ENCODE measurements at places on chromosomes 2 and 18.

DNA sequence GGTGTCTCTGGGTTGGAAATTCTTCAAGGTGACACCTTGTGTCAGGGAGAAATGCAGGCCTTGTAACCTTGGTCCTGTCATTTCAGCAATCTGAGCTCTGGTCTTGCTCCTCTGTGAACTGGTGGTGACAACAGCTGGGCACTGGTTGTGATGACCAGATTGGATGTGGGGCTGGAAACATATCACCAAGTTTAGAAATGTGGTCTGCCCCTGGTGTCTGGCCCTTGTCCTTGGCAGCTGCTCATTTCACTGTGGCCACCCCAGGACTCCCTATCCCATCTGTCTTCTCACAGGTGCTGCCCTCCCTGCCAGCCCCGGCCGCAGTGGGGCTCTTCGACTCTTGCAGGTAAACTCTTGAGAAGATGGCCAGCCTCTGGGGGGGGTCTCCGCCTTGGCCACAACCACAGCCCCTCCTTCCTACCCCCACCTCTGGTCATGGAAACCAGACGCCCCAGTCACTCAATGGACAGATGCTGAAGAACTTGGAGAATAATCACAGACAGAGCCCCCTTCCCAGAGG is 20.7 kb downstream of the SIX3 start:
- DNase-seq, result no peak

DNA sequence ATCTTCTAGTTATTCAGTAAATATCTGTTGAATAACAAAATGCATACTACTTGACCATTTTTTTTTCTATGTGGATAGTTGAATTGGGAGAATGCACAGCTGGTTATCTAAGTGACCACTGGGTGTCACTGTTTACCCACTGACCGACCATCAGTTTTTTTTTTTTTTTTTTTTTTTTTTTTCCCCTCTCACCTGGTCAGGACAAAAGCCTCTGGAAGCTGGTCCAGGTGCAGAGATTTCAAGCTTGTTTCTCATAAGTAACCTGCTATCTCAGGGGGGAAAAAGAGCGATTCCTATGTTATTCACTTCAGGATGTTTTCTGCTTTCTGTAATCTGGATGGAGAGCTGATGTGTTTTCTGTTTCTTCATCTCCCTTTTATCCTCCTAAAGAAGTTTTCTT is 256.0 kb downstream of the DCDC2C start:
- no peak for DNase-seq

DNA sequence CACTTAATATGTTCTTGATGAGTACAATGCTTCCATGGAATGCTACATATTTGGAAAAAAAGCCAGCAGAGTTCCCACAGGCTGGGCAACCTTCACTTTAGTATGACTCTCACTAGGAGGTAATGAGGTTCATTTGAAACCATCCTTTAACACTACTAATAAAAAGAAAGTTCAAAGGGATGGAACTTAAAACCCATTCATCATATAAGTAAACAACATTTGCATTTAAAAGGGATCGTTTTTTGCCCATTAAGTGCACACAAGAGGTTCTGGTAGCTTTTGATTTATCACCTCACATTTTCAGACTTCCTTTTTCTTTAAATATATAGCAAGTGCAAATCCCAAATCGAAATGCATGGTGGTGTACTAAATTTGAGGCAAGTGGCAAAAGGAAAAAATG is 270.8 kb upstream of the DCC start:
- DNase-seq, result no peak

DNA sequence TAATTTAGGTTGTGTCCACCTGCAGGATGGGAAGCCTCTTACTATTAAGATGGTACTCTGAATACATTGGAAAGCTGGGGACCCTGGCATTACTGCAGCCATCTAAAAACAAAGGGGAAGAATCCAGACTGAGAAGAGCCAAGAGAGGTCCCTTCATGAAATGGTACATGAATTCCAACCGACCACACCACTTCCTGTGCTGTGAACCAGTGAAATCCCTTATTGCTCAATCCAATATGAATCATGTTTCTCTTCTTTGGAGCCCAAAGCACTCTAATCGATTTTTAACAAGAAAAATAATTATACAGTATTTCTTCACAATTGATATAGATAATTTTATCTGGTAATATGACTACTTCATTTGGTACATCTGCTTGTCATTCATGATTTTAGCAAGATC is 479.7 kb upstream of the RAB6C start:
- DNase-seq, result no peak

DNA sequence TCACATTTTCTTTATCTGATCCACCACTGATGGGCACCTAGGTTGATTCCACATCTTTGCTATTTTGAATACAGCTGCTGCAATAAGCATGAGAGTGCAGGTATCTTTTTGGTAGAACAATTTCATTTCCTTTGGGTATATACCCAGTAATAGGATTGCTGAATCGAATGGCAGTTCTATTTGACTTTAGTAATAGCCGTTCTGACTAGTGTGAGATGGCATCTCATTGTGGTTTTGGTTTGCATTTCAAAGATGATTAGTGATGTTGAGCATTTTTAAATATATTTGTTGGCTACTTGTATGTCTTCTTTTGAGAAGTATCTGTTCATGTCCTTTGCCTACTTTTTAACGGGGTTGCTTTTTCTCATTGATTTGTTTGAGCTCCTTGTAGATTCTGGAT is 72.3 kb downstream of the CCDC138 start:
- DNase-seq, result no peak

- DNase-seq, result no peak
Observed at GRCh38 chr2:51263951-51264350, 232.0 kb upstream of the NRXN1 start.

DNA sequence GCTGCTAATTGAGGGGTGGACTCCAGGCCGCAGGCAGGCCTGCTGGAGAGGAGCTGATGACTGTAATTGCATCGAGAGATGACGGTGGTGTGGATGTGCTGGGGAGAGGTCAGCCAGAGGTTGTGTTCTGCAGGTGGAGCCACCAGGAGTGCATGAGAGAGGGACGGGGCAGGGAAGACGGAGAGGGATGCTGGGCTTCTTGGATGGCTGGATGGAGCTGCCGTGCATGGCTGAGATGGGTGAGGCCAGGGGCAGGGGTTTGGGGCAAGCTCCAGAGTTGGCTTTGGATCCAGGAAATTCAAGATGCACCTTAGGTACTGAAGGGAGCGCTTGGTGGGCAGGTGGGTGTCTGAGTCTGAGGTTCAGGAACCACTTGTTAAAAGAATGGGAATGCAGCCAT is 77.2 kb downstream of the SH3BP4 start:
- no peak for DNase-seq

GRCh38 chr18:2223849-2224248 is 347.5 kb downstream of the METTL4 start:
- no peak for DNase-seq

DNA sequence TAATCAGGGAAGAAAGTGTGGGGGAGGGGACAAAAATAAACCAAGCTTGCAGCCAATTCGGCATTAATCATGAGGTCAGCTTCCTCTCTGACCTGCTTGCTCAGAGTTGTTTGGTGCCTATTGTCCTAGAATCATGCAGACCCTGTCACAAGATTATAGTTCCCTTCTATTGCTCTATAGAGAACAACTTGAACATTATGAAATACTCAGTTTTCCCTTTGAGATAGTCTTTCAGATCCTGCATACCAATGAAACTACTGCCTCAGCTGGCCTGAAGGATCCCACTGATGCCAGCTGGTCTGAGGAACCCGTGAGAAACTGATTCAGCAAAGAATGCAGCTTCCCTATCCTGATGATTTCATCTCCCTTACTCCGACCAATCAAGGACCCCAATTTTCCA is 955 bp upstream of the BBS5 start:
- DNase-seq, result no peak

DNA sequence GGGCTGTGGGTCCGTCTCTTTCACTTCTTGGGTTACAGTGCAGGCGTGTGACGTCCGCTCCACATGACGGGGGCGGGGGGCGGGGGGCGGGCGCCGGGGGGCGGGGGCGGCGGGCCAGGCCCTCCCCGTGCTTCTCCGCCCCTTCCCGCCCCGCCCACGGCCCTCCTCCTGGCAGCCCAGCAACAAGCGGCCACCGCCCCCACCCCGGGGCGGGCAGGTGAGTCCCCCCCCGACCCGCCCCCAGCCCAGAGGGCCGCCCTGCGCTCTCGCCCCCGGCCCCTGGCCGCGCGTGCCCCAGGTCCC is 3.6 kb downstream of the ZNF516 start:
- peak; percentile 90 for DNase-seq

GRCh38 chr2:96138179-96139145 is at the start of gene ASTL:
Gene ASTL, minus strand, starts transcription at chr2:96138502. Its CDS starts 66 bp downstream, at chr2:96138436.
- DNase-seq, result no peak

DNA sequence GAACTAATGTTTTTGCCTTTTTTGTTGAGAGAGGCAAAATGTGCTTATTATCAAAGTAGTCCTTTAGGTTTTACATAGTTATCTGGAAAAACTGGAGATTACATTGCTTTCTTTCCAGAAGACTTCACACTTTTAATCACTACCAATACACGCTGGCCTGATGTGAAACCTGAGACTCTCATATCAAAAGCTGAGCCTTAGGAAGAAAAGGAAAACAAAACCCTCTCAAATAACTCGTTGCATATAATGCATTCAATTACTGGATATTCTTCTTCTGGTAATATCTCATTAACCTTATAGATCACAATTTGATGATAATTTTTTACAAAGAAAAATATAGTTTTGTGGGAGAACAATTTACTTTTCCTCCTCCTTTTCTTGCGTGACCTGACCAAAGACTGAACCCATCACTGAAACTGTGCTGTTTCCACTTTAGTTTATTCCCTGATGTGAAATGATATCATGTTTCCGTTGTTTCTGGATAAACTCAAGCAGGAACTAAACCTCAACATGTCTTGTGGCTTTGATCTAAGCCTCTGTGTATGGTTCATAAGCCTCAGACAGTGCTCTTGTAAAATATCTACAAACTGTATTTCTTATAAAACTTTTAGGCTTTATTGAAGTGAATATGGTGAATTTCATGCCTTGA is 332.4 kb downstream of the GULP1 start:
- no peak for DNase-seq

- no peak for DNase-seq
Observed at GRCh38 chr18:36706134-36706881, 122.5 kb downstream of the TPGS2 start.

GRCh38 chr18:46413684-46414083 is 243.3 kb downstream of the LOXHD1 start:
- DNase-seq, result no peak

GRCh38 chr2:168717790-168718502 is 84.5 kb upstream of the NOSTRIN start:
- DNase-seq, result no peak

DNA sequence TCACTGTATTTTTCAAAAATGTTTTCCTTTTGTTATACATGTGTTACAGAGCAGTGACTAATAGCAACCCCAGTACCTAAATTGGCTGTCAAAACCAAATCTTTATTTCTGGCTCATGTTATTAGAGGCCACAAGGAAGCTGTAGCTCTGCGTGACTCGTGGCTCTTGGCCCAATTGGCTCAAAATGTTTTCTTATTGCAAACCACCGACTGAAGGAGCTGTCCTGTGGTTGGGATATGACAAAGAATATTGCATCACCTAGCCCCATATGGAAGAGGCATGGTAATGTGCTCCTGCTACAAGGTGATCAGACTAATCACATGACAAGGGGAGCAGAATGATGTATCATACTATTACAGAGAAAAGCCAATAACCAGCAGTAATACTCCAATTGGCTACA is 1058.5 kb downstream of the CBLN2 start:
- no peak for DNase-seq

DNA sequence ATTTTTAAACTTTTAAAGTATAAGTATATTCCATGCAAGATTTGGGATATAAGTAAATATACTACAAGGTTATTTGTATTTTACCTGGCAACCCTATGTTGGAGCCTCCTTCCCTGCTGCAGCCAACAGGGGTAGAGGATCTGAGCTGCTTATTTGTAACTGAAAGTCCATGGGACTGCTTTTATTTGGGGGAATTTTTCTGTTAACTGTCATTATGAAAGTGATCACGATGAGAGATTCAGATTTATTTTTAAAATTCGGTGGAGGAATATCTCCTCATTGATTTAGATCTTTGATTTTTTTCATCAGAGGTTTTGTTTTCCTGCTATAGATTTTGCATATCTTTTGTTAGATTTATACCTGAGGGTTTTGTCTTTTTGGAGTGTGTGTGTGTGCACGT is 215.9 kb downstream of the PRKCE start:
- DNase-seq, result no peak

DNA sequence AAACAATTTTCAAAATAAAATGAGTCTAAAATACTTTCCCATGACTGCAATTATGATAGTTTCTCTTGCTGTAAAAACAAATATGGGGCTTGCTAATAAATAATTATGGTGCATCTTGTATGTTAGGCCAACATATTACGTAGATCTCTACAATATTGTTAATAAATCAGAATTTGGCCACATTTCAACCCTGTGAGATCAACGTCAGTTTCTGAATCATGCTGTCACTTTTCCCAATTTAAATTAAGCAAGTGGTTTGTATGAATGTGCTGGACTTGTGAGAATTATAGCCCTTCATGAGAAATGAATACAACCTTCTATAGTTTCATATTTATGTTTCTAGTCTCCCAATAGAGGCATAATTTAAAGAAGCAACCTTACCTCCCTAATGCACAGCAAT is 808.9 kb downstream of the SUCLG1 start:
- DNase-seq, result no peak

DNA sequence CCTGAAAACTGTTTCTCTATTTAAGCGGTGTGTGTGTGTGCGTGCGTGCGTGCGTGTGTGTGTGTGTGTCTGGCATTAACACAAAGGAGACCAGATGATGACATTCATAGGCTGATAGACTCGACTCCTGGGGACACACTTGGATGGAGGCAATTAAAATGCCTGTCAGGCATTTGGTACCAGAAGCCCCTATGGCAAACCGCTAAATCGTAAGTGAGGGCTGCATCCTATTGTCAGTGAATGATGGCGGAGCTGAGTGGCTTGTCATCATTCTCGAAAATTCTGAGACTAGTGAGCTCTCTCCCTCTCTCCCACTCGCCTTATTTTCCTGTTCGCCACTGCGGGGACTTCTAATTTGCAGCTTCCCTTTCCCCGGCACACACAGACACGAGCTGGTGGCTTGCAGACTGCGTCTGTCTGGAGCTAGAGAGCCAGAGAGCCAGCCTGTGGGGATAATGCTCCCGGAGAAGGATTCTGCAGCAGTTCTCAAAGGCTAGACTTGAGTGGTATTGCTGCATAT is 155.4 kb downstream of the MAP2 start:
- peak; percentile 65 for DNase-seq

All from left forelimb (tissue), 1 donor.